GM06990 (cell line): ENCODE measurements at places on chromosomes 3 and 15.

GRCh38 chr3:124217542-124217941 lies 225.6 kb upstream of the ROPN1 start:
- peak; percentile 12 for DNase-seq

DNA sequence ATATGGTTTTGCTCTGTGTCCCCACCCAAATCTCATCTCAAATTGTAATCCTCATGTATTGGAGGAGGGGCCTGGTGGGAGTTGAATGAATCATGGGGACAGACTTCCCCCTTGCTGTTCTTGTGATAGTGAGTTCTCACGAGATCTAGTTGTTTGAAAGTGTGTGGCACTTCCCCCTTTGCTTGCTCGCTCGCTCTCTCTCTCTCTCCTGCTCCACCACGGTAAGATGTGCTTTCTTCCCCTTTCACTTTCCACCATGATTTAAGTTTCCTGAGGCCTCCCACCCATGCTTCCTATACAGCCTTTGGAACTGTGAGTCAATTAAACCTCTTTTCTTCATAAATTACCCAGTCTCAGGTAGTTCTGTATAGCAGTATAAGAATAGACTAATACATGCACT lies 60.7 kb downstream of the GSK3B start:
- DNase-seq = no peak

GRCh38 chr15:80871858-80872257 lies 92.7 kb downstream of the CEMIP start:
- DNase-seq = peak; percentile 32

- no peak for DNase-seq
Observed at GRCh38 chr3:128585974-128586373, 64.6 kb downstream of the RPN1 start.

GRCh38 chr15:35657679-35658311 lies 111.8 kb upstream of the DPH6 start:
- no peak for DNase-seq

DNA sequence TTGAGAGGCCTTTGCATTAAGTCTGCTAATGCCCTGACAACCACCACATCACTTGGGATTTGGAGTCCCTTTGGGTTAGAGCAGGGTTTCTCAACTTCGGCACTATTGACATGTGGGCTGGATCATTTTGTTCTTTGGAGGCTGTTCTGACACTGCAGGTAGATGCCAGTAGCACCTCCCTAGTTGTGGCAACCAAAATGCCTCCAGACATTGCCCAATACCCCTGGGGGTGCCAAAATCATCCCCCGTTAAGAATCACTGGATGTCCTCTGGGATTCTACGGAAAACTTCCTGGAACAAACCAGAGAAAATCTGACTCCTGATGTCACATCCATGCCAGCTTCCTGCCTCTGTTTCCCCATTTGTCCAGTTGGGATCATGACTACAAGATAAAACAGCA lies 37.2 kb upstream of the BLM start:
- no peak for DNase-seq

GRCh38 chr3:76735152-76735551 lies 304.7 kb upstream of the ROBO2 start:
- DNase-seq = no peak

DNA sequence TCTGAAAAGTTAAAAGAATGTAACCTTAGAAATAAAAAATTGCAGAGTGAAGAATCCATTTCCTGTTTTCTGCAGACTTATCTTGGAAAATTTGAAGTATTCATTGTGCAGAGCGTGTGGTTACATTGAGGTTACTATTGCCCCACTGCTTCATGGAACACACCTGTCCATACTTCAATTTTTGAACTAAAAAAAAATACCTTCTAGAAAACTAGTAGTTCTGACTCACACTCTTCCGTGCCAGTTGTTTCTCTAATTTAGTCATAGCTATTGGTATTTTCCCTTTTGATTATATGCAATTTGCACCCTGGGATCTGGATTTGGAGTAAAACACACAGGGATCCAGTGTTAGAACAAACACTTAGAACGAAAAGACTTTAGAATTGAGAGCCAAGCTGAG lies 111.8 kb upstream of the LYSMD4 start:
- DNase-seq = peak; percentile 7

DNA sequence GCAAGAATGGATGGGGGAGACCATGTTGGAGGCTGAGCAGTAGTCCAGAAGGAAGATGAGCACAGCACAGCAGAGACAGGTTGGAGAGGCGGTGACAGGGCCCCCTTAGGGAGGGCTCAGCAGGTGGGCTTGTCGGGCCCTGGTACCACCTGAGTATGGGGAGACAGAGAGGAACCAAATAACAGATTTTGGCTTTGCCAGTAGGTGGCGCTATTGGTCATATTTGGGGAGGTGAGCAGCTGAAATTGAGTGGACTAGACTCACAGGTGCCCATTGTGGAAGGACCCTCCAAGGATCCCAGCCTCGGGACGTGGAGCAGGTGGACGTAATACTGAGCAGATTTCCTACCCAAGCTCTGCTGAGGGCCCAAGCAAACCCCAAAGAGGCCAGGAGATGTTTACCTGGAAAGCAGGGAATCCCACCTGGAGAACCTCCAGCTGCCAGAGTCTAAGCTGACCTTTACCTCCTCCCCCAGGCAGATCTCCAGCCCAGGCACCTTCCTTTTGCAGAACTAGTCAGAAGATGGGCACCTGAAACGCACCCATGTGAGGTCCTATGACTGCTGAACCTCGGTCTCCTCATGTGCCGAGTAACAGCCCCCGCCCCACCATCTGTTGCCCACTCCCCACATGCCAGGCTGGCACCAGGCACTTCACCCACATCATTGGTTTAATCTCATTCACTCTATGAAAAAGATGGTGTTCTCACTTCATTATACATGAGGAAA lies 24.6 kb upstream of the CORO2B start:
- no peak for DNase-seq

- no peak for DNase-seq
Observed at GRCh38 chr3:69422751-69423150, 36.9 kb upstream of the FRMD4B start.

GRCh38 chr3:150469931-150470740 lies 62.0 kb downstream of the TSC22D2 start:
- no peak for DNase-seq

DNA sequence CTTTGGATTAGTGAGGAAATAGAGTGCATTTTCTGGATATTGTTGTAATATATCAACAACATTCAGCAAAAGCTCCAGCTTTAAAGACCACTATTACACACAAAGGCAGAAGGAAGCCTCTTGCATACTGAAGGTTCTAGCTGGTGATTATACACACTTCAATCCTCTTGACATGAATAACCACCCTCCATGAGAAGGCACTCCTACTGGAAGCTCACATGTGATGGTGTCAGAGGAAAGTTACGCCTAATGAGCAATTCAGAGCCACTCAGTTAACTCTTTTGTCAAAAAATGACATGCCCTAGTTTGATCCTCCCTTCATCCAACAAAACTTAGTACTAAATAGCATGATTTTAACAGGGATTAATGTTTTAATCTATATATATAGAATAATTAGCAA lies 124.6 kb upstream of the LYSMD4 start:
- DNase-seq = no peak

GRCh38 chr3:56987238-56987895 lies 73.1 kb upstream of the SPATA12 start:
- DNase-seq = no peak

DNA sequence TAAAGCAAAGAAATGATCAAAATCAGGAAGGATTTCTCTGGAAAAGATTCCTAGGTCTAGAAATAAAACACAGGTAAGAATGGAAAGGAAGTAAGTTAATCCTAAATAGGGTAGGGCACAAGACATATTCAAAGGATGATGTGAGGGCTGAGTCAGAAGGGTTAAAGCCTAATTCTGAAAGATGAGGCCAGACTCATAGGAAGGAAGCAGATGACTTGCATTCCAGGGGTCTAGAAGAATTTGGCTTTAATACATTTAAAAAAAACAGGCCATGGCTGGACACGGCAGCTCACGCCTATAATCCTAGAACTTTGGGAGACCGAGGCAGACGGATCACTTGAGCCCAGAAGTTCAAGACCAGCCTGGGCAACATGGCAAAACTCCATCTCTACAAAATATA lies 3.2 kb downstream of the SSR3 start:
- no peak for DNase-seq

GRCh38 chr3:153050978-153051377 lies 111.0 kb upstream of the RAP2B start:
- DNase-seq = no peak

DNA sequence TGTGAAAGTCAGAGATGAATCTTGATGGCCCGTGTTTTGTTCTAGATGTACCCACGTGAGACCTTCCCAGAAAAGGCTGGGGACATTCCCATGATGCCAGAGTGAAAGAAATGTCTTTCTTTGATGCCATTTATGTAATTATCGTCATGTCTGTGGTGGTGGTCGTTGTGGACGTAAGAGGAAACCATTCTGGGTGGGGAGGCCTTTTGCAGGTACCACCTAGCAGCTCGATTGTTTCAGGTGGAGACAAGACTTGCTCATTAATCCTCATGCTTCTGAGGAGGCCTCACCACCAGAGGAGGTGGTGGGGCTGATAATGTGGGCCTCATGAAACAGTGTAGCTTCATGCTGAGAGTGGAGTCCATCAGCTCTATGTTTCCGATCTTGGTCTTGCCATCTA lies 58.1 kb upstream of the USP3 start:
- no peak for DNase-seq

DNA sequence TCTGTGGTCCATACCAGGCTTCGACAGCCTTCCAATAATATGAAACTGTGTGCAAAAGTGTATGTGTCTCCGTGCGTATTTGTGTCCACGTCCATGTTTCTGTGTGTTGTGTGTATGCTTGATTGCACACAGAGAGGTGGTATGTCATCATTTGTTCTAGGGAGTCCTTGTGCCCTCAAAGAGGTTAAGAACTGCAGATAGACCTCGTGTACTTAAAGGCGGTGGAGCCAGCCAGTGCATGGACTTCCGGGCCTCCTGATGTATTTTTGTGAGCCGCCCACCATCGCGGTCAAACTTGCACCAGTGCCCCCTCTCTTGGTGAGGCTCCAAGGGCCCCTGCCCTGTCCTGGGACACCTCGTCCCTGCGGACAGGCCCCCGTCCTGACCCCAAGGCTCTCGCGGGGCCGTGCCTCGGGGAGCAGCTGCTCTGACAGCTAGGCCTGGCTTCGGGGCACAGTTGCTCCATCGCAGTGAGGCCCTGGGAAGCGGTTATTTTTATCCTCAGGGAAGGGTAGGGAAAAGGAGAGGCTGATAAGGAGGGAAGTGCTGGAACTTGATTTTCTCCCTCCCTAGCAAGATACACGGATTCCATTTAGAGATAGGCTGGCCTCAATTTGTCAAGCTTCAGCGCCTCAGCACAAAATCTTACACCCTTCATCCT lies 1.2 kb upstream of the RYK start:
- no peak for DNase-seq

- no peak for DNase-seq
Observed at GRCh38 chr3:176431038-176431418, 766.3 kb downstream of the TBL1XR1 start.
